ENCODE measurements at places on chromosomes 6 and 20.
A peak's percentile ranks its signal among the peaks of the same experiment; 100 is the strongest.

GRCh38 chr6:65064844-65065243, 642.2 kb downstream of the EYS start:
- no peak for DNase-seq

DNA sequence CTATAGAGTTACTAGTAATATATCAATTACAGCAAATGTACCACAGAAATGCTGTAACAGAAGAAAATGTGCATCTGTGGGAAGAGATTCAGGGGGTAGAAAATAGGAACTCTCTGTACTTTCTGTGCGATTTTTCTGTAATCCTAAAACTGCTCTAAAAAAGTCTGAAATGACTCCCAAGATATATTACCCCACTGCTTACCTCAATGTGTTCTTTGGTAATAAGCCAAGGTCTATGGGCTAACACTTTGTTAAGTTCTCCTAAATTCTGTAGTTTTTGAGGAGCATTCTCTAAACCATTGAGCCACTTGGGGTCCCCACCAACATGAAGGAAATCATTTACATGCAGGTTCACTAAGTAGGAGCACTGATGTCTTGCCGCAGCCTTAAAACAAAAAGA, 94.4 kb downstream of the SESN1 start:
- no peak for DNase-seq

GRCh38 chr6:43780293-43780692, 10.3 kb downstream of the VEGFA start:
- no peak for DNase-seq

- DNase-seq, result peak; percentile 49
These were observed 10.1 kb upstream of the NXT1 start for GRCh38 chr20:23340524-23340923.

GRCh38 chr20:52031563-52032303, 159.8 kb downstream of the ZFP64 start:
- DNase-seq, result no peak

GRCh38 chr20:8002056-8002455, 17.5 kb downstream of the TMX4 start:
- DNase-seq, result no peak

GRCh38 chr20:4829514-4830215, 108.0 kb downstream of the PRND start:
- DNase-seq, result no peak

DNA sequence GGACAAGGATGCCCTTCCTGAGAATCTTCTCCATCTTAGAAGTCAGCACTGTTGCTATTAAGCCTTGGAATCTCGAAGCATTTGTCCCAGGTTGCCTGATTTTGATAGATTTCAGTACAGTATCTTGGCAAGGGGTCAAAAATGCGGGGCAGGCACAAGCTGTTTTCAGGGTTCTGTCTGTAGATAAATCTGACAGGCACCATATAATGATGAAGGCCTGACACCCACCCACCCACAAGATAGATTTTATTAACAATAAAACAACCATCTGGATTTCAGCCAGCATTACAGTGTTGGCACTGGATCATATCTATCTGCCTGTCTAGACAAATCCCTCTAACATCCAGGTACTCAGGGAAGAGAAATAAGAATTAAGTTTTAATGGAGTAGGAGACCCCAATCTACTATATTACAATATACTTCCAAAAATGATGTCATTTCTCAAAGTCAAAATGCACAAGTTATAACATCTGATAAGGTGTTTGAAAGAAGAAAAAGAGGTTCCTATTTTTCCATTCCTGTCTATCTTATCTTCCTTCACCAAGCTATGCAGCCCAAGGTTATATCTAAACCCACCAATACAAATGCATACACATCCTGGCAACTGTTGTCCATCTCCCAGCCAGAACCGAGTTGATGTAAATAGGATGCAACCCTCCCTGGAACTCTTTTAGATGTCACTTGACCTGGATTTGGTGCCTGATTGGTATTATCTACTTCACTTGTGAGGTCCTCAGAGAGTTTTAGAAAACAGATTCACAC, 10.7 kb downstream of the NEDD9 start:
- DNase-seq, result no peak

DNA sequence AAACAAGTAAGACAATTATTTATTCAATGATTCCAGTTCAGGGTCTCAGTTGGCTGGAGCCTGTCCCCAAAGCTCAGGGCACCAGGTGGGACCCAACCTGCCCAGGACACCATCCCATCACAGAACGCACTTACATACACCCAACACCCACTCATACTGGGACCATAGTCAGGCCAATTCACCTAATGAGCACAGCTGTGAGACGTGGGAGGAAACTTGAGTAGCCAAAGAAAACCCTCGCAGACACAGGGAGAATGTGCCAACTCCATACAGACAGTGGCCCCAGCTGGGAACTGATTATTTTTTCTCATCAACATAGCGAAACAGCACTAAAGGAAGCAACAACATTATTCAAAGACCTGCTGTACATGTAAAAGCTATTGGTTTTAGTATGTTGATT, 58.6 kb upstream of the DOK5 start:
- no peak for DNase-seq

- DNase-seq, result no peak
These were observed 5.2 kb downstream of the SYNGAP1 start for GRCh38 chr6:33424855-33425667.

GRCh38 chr20:42155586-42155985, 537.4 kb upstream of the CHD6 start:
- DNase-seq, result no peak

All from NCI-H1092 treated with DMSO at 0.1 percent for 48 hours (cell line).